CD4-positive, alpha-beta T cell treated with Interleukin-15 for 4 hours (primary cell): ENCODE measurements at places on chromosomes 4 and X.

DNA sequence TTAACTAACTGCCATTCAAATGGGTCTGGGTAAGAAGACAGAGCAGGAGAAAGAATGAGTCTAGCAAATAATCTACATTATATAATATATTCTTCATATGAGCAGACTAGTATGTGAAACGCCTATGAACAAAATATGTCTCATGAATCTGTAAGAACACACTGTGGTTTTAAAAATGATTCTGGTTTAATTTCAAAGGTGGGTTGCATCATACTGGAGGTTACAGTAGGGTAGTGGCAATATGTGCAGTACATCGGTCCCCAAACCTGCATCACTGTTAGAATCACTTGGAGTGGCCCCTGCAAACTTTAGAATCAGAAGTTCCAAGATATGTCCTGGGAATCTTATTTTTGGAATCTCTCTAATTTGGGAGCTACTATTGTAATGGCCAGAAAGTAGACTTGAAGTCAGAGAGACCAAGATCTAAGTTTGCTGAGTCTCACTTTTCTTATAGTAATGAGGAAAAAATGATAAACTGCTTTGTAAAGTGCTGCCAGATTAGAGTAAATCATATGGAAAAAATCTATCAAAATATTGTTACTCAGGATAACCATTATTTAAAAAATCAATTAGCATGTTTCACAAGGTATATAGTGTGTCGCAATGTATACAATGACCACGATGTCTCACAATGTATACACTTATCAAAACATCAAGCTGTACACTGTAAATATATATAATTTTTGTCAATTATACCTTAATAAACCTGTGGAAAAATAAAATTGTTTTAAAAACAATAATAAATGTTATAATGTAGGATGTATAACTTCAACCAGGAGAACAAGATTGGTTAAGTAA lies 37.9 kb upstream of the ARSJ start:
- no peak for DNase-seq

- peak; percentile 1 for DNase-seq
These were observed 25.1 kb downstream of the PIR start for GRCh38 chrX:15468036-15468435.

DNA sequence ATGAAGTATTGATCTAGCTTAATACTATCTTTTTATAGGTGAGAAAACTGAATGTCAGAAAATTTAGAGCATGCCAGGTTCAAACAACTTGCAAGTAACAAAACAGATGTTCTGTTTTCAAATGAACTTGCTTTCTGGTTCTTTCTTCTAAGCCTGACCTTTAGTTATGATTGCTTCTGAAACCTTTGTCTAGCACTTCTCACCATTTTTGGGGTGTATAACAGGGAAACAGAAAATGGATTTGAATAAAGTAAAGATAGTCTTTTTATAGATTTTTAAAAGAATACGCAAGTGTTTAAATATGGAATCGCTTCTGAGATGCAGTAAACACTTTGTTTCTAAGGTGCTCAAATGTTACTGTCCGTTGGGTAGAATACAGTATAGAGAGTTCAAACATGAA lies 687.2 kb upstream of the CPEB2 start:
- no peak for DNase-seq

DNA sequence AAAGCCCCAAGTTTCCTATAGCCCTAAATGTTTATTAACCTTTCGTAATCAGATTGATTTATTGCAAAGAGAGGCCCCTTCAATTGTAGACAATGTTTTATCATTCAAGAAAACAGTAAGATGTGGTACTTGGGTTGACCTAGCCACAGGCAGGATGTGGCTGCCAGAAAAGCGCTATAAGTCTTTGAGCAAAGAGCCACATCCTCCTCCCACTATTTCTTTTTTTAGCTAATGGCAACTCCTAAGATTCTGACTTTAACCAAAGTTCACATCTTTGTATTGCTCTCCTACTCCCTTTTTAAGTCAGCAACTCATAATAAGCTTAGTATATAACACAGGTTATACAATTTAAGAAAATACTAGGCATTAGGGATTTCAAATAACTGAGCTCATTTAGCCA lies 70.7 kb upstream of the PPP3CA start:
- peak; percentile 52 for DNase-seq

GRCh38 chr4:102308032-102308799 lies 37.1 kb downstream of the SLC39A8 start:
- DNase-seq = no peak
